ENCODE measurements at places on chromosomes 3 and 15.

GRCh38 chr15:41169781-41170180, 53.7 kb upstream of the INO80 start:
- DNase-seq, result no peak

DNA sequence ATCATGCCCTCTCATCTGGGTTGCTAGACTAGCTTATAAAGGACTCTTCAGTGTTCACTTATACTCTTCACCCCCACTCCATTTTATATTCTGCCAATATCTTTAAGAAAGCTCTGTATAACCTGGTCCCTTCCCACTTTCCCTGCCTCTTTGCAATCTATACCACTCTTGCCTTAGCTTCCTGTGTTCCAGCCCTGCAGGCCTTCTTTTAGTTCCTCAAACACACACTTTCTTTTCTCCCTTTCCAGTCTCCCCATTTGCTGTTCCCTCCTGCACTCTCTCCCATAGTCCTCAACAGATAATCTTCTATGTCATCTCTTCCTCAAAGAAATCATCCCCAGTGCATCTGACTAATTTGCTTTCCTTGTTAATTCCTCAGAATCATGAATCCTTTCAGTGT, 28.7 kb downstream of the SENP8 start:
- no peak for DNase-seq

DNA sequence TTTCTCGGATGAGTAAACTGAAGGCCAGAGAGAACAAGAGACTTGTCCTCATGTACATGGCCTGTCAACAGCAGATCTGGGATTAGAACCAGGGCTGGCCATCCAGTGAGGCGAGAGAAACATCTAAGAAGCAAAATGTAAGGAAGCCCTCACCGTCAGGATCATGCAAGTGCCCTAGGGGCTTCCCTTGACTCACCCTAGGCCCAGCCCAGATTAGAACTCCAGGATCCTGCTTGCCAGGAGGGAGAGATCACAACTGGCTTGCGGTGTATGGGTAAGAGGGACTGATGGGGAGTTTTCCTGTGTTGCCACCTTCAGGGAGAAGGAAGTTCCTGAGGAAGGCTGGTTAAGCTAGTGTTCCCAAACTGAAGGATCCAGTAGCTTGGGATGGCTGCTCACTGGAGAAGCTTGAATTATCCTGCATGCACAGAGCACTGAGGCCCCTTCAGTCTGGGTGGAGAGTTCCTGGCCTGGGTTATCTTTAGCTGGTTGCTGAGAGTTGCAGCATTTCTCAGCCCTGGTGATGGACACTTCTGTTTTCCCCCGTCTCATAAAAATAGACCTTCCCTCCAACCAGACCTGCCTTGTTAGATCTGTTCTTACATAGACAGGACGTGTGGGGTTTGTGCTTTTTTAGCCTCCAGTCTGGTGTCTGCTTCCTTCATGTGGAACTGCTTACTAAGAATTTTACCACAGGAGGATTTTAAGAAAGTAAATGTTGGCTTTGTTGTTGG, 28.2 kb upstream of the XIRP1 start:
- no peak for DNase-seq

GRCh38 chr3:189602471-189602870, 28.7 kb upstream of the TP63 start:
- no peak for DNase-seq

DNA sequence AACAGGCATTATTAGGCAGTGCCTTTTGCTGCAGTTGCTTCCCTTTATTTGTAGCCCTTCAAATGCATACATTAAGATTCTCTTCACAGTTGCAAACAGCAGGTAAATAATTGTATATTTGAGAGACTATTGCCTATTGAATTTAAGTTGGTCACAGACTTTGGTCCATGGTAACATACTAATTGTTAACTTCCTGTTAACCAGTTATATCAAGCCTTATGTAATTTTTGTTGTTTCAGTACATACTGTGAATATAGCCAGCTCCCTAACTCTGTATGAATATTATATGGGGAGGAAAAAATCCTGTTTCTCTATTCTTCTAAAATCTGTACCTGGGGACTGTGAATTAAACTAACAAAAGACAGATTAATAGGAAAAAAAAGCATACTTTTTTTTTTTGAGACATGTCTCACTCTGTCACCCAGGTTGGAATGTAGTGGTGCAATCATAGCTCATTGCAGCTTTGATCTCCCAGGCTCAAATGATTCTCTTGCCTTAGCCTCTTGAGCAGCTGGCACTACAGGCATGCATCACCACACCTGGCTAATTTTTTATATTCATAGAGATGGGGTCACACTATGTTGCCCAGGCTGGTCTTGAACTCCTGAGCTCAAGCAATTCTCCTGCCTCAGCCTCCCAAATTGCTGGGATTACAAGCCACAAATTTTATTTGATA, 53.2 kb downstream of the CHL1 start:
- no peak for DNase-seq

DNA sequence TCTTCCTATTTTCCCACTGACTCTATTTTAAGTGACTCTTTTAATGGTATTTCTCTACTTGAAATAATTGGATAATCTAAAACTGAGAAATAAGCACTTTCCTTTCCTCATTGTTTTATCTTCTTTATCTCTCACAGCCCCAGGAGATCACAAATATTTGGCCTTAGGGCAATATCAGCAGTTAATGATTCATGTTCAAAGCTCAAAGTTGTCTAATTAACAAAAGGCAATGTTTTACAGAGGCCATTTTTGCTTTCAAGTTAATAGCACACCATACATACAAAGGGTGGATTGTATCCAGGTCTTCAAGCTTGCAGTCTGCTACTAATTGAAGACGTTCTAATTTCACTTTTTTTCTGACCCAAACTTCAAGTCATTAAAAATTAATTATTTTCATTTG, 120.1 kb downstream of the LRRN1 start:
- DNase-seq, result no peak

GRCh38 chr15:43133430-43134156, at the start of gene TMEM62:
Gene TMEM62 (plus strand): TSS chr15:43133586. CDS start chr15:43133803, 217 bp downstream.
- DNase-seq, result peak; percentile 57

GRCh38 chr3:20154928-20155327, 31.1 kb downstream of the SGO1 start:
- no peak for DNase-seq

- DNase-seq, result no peak
Measured at GRCh38 chr3:158976966-158977365, 175.1 kb downstream of the MFSD1 start.

GRCh38 chr3:128198313-128198712, 45.0 kb downstream of the EEFSEC start:
- DNase-seq, result no peak

DNA sequence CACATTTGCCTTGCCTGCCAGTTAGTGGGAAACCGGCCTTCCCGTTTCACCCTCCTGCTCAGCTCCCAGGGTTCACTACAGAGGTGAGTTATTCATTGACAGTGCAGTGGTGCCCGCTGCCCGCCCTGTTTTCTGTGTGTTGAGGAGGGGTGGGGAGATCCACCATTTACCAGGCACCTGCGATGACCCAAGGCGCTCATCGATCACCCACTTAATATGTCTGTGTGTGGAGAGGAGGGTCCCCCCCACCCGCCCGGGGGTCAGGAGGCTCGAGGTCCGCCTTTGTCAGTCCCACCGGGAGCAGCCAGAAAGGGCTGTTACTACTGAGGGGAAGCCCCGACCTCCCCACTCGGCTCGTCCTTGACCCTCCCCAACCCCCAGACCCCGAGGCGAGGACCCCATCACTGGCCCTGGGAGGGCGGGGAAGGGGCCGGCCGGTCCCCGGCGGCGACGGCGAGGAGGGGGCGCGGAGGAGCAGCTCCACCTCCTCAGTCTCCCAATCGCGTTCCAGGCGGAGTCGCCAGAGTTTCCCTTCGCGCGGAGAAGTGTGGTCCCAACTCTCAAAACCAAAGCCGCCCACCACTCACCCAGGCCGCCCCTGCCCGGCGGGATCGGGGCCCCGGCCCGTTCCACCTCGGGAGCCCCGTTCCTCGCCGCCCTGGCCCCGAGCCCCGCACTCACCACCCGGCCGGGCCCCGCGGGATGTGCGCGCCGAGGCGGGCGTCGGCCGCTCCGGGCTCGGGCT, 1.1 kb downstream of the PLXNB1 start:
- DNase-seq, result peak; percentile 28

- no peak for DNase-seq
Measured at GRCh38 chr15:70203981-70204560, 106.4 kb upstream of the TLE3 start.

DNA sequence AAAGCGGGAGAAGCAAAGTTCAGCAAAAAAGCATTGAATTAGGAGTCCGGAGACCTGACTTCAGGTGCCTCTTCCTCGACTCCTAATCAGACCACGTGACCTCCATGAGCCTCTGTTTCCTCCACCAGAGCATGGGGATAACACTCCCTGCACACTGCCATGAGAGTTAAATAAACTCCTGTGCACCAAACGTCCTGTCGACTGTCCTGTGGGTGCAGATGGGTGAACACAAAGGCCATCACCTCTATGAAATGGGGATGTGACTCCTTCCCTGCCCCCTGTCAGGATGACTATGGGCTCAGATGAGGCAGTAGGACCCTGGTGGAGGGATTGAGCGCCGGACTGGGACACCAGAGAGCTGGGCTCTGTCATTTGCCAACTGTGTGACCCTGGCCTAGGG, 13.5 kb upstream of the TSPAN3 start:
- DNase-seq, result no peak

DNA sequence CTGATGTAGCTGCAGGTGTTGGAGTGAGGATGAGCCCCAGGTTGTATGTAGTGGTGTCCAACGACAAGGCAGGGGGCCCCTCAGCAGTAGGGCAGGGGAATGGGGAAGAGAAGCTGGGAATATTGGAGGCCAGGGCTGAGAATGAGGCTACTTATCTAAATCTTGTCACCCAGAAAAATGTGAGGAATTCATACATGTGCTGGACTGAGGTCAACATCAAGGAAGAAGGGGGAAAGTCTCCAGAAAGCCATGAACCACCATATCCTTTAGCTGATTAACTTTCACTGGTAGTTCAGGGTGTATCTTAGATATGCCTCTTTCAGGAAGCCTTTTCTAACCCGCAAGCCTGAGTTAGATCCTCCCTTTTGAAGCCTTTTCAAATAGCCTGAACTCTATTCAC, 22.6 kb upstream of the FSTL1 start:
- DNase-seq, result no peak

DNA sequence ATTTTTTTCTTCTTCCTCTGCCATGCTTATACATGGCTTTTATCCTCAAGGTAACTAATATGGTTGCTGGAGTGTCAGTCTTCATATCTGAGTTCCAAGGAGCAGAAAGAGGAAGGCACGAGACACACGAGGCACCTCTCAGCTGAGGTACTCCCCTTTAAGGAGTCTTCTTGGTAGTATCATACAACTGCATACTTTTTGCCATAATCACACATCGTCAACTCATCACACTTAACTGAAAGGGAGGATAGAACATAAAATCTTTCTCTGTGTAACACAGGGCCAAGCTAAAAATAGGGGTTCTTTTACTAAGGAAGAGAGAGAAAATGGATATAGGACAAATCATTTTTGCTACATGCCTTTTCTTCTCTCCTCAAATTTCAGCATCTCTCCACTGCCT, 104.2 kb downstream of the OXSM start:
- no peak for DNase-seq

DNA sequence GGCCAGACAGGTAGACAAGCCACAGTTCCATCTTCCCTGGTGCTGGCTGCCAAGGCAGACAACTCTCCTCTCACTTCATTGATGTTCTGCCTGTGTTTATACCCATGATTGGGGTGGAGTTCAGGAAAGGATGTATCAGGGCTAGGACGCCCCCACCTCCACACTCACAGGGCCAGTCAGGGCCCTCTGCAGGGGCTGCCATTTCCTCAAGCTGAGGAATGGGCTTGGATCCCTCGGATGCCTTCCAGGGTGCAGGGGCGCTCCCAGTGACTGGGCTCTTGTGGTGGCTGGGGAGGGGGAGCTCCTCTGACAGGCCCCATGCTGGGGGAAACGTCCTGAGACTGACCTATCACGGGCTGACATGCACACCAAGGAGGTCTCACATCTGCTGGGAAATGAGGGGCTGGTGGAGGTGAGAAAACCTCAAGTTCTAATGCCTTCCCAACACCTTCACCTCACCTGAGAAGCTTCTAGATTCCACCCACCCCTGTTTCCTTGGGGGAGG, 31.4 kb downstream of the SEMA7A start:
- DNase-seq, result no peak

GRCh38 chr15:93028111-93028631, 60.8 kb downstream of the RGMA start:
- DNase-seq, result peak; percentile 17

GRCh38 chr15:59372352-59373211, at the start of gene MYO1E:
Gene MYO1E (minus strand): TSS chr15:59372871. CDS start chr15:59372500, 371 bp downstream.
- peak; percentile 98 for DNase-seq

GRCh38 chr15:40744815-40745152, 10.3 kb downstream of the RMDN3 start:
- no peak for DNase-seq

DNA sequence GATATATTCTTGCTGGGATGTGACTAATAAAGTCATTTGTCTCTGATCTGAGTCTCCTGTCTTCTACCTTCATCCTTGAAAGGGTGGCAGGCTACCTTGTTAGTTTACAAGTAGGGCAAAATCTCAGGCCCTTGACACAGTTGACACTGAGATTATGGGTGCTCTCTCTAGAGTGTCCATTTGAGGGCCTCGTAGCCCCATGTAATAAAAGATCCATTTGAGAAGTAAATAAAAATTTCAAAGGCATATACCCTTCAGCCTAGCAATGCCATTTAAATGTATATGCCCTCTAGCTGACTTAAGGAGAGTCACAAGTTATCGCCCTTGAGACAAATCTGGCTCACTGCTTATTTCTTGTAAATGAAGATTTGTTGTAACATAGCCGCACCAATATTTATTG, 98.6 kb downstream of the TCF12 start:
- DNase-seq, result peak; percentile 42

DNA sequence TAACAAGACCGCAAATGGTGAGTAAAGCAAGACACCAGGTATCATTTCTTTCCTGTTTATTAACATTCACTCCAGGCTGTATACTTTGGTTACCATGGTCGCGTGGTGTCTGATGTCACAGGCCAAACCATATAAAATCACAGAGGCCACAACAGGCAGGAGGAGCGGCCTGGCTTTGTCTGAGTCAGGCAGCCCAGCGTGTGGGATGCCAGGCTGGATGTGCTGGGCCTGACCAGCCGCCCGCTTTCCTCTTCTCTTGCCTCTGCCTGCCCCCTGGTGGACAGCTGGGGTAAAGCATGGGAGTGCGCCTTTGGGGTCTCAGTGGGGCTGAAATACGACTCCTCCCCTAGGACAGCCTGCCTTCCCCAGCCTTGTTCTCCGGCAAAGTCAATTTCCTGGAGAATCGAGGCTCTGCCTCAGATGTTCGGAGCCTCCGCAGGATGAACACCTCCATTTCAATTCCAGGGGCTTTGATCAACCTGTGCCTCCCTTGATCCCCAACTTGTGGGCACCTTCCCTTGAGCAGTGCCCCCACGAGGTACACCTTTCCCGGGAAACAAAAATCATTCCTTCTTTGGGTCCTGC, 78.2 kb downstream of the CCNL1 start:
- peak; percentile 96 for DNase-seq

GRCh38 chr3:186937017-186937875, 6.9 kb downstream of the ST6GAL1 start:
- no peak for DNase-seq
